Activated T-cell treated with anti-CD3 and anti-CD28 coated beads, Interleukin-2, amount 50 U/mL, for 1 hour (primary cell): ENCODE measurements at places on chromosomes 11 and 22.

GRCh38 chr11:95695181-95695580 is 94.4 kb downstream of the FAM76B start:
- DNase-seq, result no peak

DNA sequence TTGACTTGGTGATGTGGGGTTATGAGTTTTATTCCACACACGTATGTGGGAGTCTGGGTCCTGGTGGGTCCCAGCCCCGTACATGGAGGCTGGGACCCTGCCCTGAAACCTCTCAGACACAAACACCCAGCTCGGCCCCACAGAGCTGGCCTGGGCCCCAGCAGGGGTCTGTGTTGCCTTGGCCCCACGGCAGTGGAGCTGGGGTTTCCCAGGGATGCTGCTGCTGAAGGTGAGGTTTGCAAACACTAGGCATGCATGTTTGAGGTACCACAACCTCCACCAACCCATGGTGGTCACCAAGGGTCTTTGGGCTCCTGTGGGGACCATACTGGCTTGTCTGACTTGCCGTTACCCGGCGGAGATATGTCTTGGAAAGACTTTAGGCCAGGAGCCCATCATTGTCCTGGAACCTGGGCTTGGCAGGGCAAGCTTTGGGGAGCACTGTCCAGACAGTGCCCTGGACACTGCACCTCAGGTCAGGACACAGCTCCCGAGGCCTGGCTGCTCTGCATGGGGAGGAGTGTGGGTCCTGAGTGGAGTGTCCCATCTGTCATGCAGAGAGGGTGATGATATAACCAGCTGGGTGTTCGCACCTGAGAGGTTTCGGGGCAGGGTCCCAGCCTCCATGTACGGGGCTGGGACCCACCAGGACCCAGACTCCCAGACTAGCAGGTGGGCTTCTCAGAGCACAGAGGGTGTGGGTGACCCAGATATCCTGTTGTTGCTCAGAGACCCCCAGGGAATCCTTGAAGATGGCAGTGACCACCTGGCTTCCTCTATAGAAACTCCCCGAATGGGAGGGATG is 63.3 kb downstream of the KCNQ1 start:
- DNase-seq, result peak; percentile 9

DNA sequence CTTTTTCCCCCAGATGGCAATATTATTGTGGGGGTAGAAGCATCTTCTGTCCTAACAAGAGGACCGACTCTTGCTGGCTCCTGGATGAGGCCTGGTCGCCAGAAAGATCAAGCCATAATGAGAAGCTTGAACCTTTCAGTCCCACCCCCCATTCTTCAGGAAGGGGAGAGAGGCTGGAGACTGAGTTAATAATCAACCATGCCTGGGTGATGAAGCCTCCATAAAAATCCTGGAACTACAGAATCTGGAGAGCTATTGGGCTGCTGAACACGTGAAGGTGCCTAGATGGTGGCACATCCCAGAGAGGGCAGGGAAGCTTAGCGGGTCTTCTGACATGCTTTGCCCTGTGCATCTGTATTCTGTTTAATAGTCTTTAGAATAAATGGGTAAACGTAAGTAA is 16.3 kb downstream of the AP5B1 start:
- DNase-seq, result no peak

DNA sequence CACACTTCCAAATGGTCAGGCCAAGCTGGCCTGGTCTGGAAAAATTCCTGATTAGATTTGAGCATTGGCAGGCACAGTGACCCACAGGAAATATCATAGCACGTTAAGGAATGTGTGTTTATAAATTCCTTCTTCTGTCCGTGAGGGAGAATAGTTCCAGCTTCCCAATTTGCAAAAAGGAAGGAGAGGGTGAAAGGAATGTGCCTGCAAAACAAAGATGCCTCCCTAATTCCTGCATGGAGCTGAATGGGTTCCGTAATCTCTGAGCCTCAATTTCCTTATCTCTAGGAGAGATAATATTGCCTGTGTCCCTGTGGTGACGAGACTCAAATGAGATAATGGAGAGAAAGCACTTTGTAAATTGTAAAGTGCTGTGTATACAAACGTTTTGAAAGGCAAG is 105.1 kb downstream of the FEZ1 start:
- DNase-seq, result no peak

GRCh38 chr11:73295241-73295995 is 12.7 kb upstream of the ARHGEF17 start:
- peak; percentile 76 for DNase-seq

DNA sequence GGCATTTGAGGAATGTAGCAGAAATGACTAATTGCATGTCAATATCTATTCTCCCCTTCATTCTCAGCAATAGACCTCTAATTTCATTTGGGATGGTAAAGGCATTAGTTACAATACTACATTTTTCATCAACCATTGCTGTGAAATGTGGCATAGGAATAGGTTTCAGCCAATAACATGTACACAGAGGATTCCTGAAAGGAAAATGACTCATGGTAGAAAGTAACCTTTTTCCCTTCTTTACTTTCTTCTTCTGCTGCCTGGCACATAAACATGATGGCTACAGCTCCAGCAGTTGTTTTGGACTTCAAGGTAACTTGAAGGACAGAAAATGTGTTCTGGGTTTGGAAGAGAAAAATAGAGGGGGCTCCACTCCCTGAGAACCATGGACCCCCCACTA is 231.8 kb upstream of the CTSC start:
- DNase-seq, result no peak

GRCh38 chr22:42347281-42347824 is 76.9 kb upstream of the TCF20 start:
- DNase-seq, result no peak

GRCh38 chr11:17574141-17575091 is 27.4 kb downstream of the OTOG start:
- no peak for DNase-seq

DNA sequence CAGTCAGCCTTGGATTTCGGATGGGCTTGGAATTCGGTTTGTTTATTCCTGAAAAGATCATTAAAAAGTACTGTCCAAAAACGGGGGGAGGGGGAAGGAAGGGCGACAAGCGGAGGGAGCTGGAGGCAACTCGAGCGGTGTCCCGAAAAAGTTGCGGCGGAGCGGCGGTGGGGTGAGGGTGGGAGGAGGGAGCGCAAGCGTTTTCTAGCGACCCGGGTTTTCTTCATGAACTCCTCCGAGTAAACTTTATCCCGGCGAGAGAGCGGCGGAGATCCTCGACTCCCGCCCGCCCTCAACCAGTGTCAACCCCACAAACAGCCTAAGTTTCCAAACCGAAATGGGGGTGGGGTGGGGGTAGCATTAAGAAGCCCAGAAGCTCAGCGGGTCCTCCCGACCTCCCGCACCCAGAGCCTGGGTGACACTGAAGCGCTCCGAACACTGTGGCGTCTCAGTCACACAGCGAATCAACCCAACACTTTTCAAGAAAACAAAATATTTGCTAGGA is 133.0 kb upstream of the C11orf58 start:
- no peak for DNase-seq

GRCh38 chr11:91239359-91239758 is 985.3 kb upstream of the FAT3 start:
- DNase-seq, result no peak

DNA sequence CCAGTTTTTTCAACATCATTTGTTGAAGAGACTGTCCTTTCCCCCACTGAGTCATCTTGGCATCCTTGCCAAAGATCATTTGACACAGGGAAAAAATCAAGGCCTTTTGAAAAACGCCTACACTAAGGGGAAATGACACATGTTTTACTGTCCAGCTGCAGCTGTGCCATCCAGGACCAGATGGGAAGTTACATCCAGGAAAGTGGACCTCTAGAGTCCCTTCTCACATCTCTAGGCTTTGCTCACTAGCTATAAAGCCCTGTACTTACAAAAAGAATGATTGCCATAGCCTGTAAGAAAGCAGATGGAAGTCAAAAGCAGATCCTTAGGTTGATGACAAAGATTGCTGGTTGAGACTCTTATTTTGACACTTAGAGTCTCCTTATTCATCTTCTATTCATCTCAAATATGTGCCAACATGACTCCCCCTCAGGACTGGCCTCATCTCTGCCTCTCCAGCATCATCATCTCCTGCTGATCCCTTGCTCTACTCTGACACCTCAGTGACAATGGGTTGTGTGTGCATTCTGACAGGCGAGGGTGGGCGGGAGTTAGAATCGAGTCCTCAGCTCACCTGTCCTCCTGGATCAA is 22.8 kb downstream of the OSBP2 start:
- no peak for DNase-seq

DNA sequence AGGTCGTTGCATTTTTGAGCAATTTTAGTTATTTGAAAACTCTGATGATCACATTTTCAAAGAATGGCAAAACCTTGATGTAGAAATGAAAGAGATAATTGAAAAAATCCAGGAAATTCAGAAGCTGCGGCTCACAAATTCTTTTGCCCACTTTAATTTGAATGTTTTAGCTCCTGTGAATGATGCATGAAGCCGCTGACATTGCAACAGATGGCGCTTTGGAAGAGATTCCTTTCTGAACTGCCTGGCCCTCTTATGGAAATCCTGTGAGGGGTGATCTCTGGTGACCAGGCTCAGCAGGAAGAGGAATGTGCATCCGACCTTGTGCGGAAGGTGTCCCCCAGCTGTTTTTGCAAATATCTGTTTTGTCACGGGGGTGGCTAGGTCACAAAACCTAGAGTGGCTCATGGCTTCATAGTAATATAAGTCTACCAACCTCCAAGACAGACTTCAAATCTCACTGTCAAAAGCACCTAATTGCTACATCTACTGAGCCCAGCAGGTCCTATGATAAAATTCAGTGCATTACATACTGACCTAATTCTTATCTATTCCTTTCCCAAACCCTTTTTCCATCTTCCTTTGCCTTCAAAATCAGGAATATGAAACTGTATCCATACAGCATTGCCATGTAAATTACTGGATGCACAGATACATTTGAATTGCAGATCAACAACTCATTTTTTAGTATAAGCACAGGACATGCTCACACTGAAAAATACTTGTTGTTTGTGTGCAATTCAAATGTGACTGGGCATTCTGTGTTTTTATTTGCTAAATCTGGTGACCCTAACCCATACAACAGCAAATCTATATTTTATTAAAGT is 412.7 kb downstream of the ETS1 start:
- DNase-seq, result no peak

- DNase-seq, result no peak
Observed at GRCh38 chr11:124499711-124500110, 43.7 kb downstream of the OR8B12 start.

- DNase-seq, result no peak
Observed at GRCh38 chr11:111324277-111324720, 26.0 kb downstream of the POU2AF3 start.

DNA sequence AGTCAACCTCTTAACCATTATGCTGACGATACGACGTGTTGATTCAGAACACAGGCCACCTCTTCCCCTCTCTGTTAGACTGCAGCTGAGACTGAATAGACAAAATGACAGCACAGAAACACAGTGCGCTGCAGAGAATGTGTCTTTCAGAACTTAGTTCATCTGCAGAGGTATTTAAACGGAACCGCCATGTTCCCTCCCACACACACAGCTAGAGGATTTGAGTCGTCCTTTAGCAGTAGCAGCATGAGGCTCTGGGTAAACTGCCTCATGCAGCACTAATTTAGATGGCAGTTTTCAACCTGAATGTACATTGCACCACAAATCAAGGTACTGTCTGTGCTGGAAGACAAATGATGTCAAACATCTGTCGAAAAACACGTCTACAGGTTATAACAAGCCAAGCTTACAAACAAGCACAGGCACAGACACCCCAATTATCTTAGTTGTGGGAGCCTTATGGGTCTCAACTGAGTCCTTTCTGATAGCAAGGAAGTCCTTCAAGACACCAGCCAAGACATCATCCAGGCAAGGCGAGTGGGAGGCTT is 76.6 kb upstream of the LRRC4C start:
- DNase-seq, result no peak

DNA sequence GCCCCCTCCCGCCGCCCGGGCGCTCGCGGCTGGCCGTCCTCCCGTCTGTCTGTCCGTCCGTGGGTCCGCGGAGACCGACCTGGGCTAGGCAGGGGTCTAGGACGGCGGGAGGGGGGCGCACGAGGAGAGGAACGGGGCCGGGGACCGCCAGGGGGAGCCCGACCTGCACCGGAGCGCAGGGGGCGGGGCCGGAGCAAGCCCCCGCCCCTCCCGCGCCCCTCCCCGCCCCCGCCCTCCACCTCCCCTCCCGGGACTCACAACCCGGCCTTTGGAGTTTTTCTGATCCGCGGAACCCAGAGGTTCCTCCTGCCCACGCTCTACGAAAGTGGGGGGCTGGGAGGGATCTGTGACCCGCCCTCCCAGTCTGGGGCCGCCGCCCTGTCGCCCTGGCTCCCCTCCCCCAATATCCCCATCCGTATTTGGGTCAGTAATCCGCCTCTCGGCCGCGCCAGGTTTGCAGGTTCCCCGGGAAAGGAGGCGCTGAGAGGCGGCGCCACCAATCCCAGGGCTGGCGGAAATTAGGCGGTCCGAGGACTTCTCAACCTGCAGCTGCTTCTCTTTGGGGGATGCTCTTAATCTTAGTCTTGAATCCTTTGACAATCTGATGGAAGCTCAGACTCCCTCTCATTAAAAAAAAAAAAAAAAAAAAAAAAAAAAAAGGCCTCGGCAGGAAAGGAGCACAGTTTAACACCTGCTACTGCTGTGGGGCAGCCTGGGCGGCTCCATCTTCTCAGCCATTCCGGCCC is 925 bp upstream of the KCNJ11 start:
- peak; percentile 86 for DNase-seq

GRCh38 chr22:19823191-19823901 is 31.3 kb downstream of the GNB1L start:
- no peak for DNase-seq

- no peak for DNase-seq
Observed at GRCh38 chr11:95241681-95242081, 10.7 kb upstream of the SESN3 start.

- no peak for DNase-seq
Observed at GRCh38 chr22:41300661-41301060, 664 bp upstream of the ZC3H7B start.

- no peak for DNase-seq
Observed at GRCh38 chr11:122808478-122808869, 29.8 kb upstream of the CRTAM start.

GRCh38 chr11:62461740-62462507 is 43.1 kb downstream of the SCGB1A1 start:
- DNase-seq, result no peak

DNA sequence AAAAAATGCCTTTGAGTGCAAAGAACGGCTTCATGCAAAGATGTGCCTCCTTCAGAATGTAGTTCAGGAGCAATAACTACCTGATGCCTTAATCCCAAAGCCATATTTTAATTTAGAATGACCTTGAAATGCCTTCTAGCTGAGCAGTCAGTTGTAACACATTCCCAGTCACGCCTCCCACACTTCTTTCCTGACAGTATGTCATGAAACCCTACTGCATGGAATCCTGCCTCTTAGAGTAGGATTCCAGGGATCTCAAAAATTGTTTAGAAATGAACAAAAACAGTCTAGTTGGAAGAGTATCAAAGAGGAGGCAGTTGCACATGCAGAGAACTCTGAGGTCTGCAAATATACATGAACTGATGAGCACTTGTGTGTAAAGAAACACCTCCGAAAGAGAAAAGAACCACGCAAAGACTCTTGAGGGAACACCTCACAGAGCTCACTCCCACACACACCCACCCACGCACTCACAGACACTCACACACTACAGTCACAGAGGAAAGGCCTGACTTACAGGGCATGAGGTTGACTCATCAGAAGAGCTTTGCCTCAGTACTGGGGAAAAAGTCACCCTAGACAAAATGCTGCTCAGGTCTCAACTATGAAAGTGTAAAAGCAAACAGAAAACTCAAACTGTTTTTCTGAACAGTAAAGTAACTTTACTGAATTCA is 77.4 kb downstream of the GGTLC2 start:
- no peak for DNase-seq
